Gastroesophageal sphincter (tissue), 4 donors: ENCODE measurements at places on chromosomes 3 and 15.

DNA sequence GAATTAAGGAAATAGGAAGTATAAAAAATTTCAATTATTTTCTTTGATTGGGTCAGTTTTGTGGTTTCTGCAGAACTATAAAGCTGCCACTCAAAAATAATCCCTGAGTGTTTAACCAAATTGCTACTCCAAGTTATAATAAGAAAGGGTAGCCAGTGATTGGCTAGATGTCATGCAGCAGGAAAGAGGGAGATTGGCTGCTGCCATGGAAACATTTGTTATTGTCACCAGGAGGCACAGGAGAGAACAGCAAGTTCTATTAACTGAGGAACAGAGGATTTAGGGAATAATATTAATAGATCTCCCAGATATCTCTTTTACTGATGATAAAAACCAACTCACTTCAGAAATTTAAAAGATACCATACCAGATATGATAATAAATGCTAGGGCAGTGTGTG is 42.6 kb downstream of the CLDN1 start:
- no peak for ATAC-seq

GRCh38 chr3:15955968-15956367 is 158.2 kb upstream of the ANKRD28 start:
- no peak for ATAC-seq

DNA sequence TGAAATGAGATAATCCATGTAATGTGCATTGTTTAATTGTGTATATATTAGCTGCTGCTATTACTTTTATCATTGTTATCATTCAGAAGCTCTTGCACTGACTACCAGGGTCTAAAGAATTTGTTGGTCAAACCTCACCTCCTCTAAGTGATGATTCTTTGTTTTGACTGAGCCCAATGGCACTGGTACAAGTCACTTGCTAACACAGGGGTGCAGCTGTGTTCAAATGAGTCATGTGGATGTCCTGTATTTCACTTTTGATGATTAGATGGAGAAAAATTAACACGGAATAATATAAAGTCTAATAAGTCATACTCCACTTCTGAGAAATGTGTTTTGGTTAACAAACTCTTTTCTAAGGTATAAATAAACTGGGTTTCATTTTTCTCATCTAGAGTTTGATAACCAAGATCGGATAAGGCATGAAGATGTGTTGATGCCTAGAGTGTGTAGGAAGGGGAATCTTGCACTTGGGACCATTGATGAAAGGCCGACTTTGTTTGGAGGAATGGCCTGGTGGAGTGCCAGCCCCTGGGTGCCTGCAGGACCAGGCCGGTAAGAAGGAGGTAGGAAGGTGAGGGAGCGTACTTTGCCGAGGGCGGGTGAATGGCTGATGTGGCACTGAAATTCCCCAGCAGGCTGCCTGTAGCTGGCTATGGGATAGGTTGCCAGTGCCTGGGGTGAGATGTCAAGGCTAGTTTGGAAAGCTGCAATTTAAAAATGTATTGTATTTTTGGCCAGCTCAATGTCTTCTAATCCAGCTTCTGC is 244.7 kb upstream of the ZPLD1 start:
- no peak for ATAC-seq

DNA sequence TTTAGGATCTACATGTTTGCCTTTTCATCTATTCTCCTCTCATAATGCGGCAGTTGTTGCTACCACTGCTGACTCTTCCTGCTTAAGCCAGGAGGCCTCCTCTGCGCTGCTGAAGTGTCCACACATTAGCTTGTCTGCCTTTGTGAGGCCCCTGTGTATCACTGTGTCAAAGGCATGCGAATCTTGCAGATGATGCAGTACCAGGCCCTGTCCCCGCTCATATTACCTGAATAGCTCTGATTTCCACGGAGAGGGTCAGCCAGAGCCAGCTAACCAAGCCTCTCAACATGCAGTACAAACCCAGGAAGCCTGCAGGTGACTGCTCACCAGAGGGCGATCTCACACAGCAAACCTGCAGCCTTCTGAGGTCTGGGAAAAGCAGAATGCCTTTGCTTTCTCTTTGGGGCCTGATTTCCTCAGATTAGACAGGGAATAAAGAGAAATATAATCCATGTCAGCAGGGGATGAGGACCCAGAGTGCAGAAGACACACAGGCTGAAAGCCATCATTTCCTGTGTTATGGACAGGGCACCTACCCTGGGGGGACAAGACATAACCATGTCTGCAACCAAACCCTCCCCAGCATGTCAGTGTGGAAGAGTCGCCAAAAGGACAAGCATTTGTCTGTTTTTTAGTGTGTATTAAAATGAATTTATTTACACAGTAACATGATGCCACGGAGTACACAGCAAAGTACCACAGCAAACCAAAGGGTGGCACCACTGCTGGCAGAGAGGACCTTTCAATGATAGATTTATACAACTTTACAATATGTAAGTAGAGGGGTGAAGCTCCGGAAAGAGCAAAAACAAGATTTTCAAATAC is 36.8 kb upstream of the TSPAN3 start:
- ATAC-seq: peak; percentile 58

DNA sequence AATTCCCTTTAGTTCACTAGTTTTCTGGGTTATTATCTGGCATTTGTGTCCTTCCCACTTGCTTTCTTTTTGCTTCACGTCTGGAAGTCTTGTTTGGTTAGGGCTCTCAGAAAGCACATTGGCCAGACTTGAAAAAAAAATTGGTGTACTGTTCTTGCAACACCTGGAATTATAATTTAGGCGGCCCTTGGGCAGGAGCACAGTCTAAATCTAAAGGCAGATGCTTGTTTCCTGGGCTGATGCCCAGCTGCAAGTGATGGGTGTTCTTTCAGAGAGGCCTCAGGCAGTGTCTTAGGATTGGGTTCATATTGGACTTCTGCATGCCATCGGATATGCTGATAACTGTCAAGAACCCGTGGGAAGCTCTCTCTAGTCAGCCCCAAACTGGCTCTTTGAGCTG is 521.5 kb downstream of the PDCD6IP start:
- ATAC-seq: no peak

GRCh38 chr3:146469150-146470017 is at the start of gene PLSCR2:
TSS of gene PLSCR2 (minus strand) at chr3:146469561. CDS start at chr3:146459904, 9,657 bp downstream.
- peak; percentile 84 for ATAC-seq

DNA sequence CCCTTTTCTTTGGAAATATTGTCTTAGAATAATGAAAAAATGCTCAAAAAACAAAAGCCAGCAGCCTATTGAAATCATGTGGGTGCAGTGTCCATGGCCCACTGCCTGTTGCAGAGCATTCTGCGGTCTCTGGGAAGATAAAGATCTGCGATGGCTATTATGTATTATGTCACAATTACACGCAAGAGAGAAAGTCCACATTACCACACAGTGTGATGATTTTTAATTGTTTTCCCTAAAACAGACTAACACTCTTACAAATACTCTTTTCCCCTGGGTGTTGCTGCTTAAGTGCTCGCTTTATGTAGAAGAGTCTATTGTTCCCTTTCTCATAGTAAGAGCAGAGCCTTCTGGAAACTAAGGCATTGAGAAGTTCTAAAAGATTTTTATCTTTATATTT is 32.2 kb downstream of the SSR3 start:
- no peak for ATAC-seq

- ATAC-seq: no peak
These were observed 622.0 kb downstream of the PYDC2 start for GRCh38 chr3:192082730-192083660.

- ATAC-seq: no peak
These were observed 5.5 kb upstream of the SACM1L start for GRCh38 chr3:45683417-45684326.

DNA sequence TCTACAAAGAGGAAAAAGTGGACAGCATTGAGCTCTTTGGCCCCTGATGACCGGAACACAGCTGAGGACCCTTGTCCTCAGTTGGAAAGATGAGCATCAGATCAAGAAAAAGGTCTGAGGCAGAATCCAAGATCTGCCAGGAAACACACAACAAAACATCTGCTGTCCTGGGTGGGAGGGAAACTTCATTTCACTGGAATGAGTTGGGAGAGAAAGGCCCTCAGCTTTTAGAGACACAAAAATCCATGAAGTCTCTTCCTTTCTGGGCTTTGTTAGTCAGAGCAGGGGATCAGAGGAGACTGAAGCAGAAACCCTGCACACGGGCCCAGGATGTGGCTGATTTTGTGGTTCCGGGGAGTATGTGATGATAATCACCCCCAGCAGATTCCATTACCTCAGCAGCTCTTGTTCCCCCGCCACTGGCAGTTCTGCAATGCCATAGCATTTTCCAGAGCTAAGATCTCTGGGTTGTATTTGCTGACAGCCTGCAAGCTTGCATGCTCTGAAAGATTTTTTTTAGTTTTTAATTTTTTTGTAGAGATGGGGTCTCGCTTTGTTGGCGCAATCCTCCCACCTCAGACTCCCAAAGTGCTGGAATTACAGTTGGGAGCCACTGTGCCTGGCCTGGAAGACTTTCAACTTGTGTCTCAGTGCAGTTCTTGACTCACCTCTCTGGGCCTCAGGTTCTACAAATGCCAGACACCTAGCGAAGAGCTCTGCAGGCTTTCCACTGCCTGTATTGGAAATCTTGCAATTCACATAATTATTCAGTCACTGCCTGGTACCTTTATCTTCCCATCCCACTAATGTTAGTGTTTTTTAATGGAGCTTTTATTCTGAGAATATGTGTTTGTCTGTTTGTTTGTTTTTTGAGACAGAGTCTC is 5.8 kb upstream of the TATDN2 start:
- ATAC-seq: no peak

- ATAC-seq: no peak
These were observed 233.3 kb downstream of the NLGN1 start for GRCh38 chr3:173630849-173631248.

GRCh38 chr3:146953511-146953981 is 348.4 kb upstream of the PLSCR5 start:
- no peak for ATAC-seq

DNA sequence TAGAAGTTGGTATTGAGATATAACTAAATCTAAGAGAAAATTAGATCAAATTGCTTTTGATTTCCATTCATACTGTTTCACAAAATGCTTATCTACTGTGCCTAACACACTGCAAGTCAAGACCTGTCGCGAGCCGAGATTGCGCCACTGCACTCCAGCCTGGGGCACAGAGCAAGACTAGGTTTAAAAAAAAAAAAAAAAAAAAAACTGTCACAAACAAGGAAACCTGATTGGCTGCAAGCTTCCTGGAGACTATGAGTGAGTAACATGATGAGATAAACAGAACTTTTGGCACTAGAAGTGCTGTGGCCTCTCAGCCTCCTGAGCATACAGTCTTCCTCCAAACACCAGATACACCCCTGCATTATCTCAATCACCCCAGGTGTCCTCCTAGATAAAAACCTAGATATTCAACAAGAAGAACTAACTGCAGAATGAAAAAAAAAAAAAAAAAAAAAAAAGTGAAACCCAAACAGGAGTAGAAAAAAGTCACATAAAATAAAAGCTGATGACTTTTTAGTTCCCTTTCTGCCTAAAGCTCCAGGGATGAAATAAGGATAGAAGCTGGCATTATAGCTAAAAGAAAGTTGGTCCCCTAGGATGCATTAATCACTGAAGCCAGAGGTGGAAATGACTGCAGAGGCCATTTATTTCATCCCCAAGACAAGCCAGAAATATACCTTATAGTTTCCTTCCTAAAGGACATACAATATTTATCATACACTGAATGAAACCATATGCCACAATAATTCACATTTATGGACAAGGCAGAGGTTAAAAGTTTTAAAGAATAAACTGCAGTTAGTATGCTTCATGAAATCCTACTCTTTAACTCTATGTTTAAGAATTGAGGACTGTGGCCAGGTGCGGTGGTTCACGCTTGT is 82.4 kb downstream of the P3H2 start:
- ATAC-seq: peak; percentile 28

- no peak for ATAC-seq
These were observed 144.7 kb upstream of the ANKRD28 start for GRCh38 chr3:15942462-15942861.

DNA sequence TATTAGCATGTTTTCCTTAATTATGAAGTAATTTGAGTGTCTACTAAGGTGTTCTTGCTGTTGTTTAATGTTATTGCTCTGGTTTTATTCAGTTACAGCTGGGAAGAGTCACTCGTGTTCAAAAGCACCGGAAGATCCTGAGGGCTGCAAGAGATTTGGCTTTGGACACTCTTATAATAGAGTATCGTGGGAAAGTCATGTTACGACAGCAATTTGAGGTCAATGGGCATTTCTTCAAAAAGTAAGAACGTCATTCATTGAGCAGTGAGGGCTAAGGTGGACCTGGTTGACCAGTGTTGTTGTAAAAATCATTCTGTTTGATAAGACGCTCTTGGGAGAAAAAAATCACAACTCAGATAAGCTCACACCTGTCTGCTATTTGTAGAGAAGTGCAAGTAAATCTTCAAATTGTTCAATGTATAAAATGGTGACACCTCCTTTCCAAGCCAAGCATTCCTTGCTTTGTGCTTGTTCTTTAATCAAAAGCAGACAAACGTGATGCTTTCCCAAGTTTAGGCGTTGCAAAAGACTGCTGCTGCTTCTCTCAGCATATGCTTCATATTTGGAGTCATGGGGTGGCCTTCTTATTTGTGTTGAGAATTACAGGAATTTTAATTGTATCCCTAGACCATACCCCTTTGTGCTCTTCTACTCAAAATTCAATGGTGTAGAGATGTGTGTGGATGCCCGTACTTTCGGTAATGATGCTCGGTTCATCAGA is 44.2 kb downstream of the SETD5 start:
- ATAC-seq: no peak

- no peak for ATAC-seq
These were observed 30.4 kb downstream of the IQSEC1 start for GRCh38 chr3:13042715-13043271.

DNA sequence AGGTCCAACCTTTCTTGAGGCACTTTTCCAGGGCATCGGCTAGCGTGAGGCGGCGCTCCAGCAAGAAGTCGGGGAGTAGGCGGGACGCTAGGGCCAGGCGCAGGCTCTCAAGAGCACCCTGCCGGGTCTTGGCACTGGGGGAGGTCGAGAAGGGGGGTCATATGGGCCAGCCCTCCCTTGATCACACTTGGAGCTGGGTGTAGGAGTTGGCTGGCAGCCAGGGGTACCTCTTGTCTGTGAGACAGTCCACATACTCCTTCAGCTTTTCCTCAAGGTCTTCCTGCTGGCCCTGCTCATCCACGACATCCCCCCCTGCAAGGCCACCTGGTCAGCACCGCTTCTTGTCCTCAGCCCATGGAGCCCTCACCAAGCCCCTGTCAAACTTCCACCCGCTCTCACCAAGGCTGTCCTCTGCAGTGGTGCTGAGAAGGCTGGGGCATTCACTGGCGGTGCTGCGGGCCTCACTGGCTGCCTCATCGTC is 2.0 kb downstream of the IFRD2 start:
- ATAC-seq: no peak

DNA sequence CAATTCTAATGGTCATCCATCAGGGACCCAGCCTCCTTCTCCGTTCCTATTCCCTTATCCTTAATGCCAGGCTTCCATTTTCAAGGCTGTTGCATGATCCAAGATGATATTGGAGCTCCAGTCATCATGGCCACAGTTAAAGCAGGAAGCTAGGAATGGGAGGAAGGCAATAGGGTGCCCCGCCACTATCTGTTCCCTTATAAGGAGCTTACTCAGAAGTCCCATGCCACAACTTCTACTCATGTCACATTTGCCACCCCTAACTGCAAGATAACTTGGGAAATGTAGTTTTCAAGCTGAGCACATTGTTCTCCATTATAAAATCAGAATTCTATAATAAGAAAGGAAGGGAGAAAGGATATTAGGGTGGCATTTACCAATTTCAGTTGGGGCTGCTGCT is 38.6 kb upstream of the SPSB4 start:
- no peak for ATAC-seq

- ATAC-seq: no peak
These were observed 166.2 kb upstream of the NDN start for GRCh38 chr15:23853286-23853685.

- no peak for ATAC-seq
These were observed 93.8 kb downstream of the NSUN3 start for GRCh38 chr3:94156626-94157025.
